Stimulated activated CD4-positive, alpha-beta T cell treated with anti-CD3 and anti-CD28 coated beads, Interleukin-1b, Interleukin-23, amount 100 ng/mL, for 1 hour (primary cell): ENCODE measurements at places on chromosomes 6 and 20.

GRCh38 chr20:44064501-44065400 is 122.2 kb downstream of the JPH2 start:
- DNase-seq: no peak

- no peak for DNase-seq
These were observed 782 bp downstream of the TRMT11 start for GRCh38 chr6:125987026-125987617.

DNA sequence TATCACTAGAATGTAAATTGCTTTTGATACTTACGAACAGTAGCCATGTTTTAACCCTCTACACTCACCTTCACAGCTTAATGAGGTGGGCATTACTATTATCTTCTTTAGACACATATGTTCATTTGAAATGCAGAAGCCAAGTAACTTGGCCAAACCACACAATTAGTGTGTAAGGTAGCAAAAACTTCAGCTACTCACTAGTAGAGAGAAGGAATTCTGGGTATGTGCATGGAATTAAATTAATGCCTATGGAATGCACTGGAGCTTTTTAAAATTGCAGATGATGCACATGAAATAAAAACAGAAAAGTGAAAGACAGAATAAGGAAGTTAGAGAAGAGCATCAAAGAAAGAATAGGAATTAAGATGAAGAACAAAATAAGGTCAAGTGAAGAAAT is 494.0 kb downstream of the ADGRB3 start:
- no peak for DNase-seq

- DNase-seq: no peak
These were observed 468.2 kb upstream of the RUNX2 start for GRCh38 chr6:44859901-44860410.

DNA sequence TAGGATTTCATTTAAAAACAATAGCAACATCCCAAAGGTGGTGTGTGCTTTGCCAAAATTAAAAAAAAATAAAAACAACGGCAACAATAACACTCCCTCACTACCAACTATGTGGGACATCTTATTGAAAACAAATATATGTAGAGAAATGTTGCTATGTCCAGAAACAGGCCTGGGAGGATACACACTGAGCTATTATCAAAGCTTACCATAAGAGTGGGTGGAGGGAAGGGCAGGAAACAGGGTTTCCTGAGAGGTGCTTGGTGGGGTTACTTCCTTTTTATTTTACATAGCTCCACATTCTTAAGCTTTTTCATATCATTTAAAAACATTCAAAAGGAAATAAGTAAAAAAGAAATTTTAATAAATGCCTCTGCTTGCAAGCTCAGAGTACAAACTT is 150.0 kb upstream of the RIPOR2 start:
- DNase-seq: no peak

DNA sequence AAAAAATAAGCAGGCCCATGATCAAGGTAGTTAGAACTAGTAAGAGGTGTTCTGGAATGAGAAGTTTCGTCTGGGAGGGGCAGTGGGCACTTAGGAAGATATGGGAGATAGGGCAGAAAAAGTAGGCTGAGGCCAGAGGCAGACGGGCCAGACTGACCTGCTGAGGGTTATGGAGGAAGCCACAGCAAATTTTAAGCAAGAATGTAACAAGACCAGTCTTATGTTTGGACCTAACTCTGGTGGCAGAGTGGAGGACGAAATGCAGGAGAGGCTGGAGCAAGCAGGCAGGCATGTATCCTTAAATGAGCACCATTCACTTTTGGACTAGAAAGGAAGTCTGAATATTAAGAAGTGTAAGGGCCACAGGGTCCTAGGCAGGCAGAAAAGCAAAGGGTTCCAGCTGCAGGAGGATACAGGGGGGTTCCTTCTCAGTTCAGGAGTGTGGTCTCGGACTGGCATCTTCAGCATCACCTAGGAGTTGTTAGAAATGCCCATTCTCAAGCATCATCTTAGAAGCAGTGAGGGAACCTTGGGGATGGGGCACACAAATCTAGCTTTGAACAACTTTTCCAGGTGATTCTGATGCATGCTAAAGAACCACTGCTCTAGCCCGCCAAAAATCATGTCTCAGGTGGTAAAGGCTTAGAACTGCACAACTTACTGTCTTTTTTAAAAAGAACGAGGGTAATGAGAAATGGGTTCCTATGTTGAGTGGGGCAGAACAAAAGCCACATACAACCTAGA is 1.7 kb upstream of the DSTN start:
- no peak for DNase-seq

DNA sequence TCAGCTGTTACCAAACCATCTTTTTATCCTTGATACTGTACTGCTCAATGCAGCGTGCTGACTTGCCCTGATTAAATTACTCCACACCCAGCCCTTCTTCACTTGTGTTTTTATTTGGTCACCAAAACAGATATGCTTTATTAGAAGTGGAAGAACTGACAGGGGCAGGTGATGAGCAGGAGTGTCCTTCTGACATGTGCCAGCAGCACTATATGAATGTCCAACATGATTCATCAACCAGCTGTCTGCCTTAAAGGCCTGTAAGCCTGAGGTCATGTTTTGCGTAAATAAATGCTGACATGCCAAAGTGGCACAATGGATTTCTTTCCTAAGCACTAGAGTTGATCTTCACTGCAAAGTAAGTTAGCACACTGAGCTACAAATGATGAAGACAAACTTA is 15.4 kb downstream of the POPDC3 start:
- no peak for DNase-seq

DNA sequence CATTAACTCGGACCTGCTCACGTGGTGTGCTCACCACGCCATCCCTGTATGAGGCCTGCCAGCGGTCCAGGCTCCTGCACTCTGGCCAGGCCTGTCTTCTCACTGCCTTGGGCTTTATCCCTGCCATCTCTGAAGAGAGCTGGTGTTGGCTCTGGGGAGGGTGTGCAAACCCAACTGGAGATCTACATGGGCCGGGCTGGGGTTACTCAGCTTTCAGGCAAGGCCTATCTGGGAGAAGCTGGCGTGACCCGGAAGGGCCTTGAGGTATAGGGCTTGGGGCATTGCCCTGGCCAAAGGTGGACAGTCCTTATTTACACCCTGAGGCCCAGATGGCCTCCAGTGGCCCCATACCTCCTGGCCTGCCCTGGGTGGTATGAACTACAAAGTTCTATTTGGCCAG is 5.0 kb downstream of the SLC29A1 start:
- DNase-seq: no peak

GRCh38 chr6:6516666-6517458 is 71.7 kb upstream of the LY86 start:
- DNase-seq: no peak

- DNase-seq: no peak
These were observed 184.1 kb upstream of the GMDS start for GRCh38 chr6:2429460-2429859.

DNA sequence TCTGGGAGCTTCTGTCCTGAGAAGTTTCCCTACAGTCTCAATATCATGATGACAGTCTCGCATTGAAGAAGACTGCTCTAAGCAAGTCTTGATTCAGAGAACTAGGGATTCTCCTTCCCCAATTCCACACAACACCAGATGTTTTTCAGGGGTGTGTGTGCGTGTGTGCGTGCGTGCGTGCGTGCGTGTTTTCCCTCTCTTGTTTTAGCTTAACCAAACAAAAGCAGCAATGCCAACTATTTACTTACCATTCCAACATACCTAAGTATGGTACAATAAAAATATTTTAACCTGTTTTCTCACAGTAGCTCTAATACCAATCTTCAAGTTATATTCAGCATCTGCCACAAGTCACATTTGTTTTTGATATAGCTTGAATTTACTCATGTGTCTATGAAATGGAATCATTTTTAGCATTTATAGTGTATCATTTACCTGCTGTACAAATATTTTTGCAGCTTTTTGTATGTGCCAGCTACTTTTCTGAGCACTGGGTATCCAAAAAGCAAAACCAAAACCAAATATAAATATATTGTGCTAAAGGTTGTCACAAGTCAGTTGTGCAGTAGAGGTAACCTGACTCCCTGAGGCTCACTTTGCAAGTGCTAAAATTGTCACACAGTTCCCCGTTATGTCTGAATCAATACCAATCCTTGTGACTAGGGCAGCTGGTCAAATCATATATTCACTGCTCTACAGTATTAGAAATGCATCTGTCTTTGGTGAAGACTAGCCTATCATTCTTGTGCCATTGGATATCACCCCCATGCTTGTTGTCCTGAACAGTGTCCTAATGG is 21.7 kb upstream of the MYLIP start:
- DNase-seq: no peak

GRCh38 chr6:75155631-75156030 is 50.2 kb downstream of the COL12A1 start:
- no peak for DNase-seq

DNA sequence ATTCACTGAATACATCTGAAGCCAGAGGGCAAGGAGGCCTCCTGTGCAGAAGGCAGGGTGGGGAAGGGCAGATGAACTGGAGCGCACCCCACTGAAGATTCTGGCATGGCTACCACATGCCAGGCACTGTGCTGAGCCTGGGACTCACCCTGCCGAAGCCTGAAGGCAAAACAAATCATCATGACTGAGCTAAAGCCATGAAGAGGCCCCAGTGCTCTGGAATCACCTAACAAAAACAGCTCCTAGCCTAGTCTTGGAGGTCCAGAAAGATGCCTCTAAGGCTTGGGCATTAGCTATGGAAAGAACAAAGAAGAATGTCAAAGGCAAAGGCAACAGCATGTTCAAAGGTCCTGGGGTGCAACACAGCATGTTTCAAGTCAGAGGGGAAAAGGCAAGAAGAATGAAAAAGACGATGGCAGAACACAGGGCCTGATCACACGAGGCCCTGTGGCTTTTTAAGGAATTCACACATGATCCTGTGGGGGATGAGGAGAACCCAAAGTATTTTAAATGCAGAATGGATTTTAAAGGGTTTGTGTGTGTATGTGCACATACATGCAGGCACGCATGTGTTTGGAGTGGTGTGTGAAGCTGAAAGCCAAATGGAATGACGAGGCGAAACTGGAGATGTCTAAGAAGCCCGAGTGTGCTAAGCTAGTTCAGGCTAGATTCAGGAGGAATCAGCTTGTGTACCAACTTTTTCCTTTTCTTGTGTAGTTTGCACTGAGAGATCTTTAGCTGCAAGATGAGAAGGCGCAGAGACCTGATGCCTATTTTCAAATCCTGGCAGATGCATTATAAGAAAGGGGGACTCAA is 261.4 kb downstream of the ZNF217 start:
- DNase-seq: no peak

GRCh38 chr6:20678831-20679352 is 144.6 kb downstream of the CDKAL1 start:
- no peak for DNase-seq

GRCh38 chr6:13810688-13811446 is 3.5 kb downstream of the MCUR1 start:
- DNase-seq: no peak
